ACHN (cell line): ENCODE measurements at places on chromosomes 1 and 21.
A peak's percentile ranks its signal among the peaks of the same experiment; 100 is the strongest.

GRCh38 chr1:101167891-101168290, 68.9 kb upstream of the S1PR1 start:
- no peak for DNase-seq

- peak; percentile 35 for DNase-seq
These were observed at the start of gene IFNGR2 for GRCh38 chr21:33403128-33403785. Gene IFNGR2, plus strand, starts transcription at chr21:33403413. Its CDS starts 131 bp downstream, at chr21:33403544.

DNA sequence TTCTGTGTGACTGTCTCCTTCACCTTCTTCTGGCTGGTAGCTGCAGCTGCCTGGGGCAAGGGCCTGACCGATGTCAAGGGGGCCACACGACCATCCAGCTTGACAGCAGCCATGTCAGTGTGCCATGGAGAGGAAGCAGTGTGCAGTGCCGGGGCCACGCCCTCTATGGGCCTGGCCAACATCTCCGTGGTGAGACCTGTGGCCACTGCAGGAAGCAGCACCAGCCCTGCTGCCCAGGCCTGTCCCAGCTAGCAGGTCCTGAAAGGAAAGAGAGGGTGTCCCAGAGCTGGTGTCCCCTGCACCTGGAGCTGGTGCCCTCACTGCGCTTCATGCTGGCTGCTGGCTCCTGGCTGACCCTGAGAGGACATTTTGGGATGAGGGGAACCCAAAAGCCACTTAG, 5.9 kb upstream of the ATXN7L2 start:
- DNase-seq, result no peak

DNA sequence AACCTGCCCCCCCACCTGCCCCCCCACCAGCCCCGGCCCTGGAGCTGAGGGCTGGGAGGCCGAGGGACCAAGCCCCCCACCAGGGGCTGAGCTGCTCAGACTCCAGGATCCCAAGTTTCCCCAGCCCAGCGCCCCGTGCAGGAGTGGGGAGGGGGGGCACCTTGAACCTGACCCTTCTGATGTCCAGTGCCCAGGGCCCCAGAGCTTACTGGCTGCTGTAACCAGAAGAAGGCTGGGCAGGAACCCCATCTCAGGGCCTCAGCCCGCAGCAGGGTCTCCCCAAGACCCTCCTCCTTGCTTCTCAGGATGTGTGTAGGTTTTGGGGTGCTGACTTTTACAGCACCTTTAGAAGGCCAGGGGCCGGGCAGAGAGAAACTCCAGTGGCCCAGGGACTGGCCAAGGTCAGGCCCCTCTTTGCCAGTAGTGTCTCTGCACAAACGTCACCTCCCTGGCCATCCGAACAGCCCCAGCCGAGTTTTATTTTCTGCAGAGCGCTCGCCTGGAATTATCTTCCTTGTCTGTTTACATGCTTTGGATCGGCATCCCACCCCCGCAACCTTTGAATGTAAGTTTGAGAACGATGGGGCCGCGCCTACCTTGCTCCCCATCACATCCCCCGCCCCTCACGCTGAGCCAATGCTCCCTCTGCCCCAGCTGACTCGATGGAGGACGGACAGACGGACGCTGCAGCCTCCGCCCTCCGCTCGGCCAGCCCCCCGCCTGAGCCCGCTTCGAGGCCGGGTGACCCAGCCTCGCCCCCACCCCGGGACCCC, 70.1 kb upstream of the CASZ1 start:
- DNase-seq, result no peak

- no peak for DNase-seq
These were observed 79.4 kb downstream of the S1PR1 start for GRCh38 chr1:101316256-101316655.

DNA sequence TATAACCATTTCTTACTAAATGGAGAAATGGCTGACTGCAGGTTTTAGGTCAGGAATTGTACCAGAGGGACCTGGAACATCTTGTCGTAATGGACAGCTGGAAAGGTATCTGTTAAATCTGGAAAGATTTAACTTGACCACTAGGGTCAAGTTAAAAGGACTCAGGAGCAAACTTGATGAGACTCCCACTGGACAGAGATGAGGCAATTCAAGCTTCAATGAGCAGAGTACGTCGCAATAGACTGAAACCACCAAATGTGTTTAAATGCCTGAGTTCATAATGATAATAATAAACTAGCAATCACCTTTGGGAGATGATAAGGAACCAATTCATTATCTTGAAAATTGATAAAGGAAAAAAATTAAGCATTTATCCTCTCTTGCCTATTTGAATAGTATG, 8.7 kb downstream of the IFNLR1 start:
- DNase-seq, result no peak

DNA sequence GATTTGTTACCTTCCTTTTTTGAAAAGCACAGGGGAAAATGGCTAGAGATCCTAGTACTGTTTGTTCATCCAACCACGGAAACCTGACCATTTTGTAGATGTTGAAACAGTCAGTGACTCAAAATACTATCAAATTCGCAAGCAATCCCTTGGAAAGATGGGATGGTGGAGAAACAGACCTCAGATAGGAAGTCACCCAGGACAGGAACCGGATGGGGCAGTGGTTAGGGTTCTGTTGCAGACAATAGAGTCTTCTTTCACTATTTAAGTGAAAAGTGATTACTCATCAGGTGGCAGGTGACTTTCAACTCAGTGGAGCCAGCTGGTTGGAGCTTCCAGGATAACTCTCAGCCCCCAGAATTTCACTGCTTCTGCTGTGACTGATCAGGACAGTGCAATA, 17.0 kb downstream of the LHX4 start:
- DNase-seq, result no peak

GRCh38 chr1:164801791-164802502, 243.0 kb downstream of the PBX1 start:
- DNase-seq, result no peak
